Choroid plexus epithelial cell (primary cell): ENCODE measurements at places on chromosomes 6 and 20.

DNA sequence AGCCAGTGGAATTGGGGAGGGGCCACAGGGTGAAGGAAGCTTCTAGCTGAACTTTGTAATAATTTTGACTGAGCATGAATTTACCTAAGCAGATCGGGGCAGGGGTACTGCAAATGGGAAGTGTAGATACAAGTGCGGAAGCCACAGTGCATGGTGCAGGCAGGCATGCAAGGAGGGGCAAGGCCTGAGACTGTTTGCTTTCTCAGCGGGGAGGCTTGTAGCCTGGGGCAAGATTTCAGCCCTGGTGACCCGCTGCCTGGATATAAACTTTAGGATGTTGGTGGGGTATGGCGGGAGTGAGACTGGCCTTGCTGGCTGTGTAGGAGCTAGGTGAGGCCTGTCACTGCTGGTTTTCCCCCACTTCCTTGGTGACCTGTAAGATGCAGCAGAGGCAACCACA lies 266.4 kb upstream of the PREP start:
- DNase-seq = no peak

GRCh38 chr20:25314497-25315417 lies 66.9 kb downstream of the PYGB start:
- DNase-seq = no peak

- no peak for DNase-seq
Measured at GRCh38 chr6:50353603-50354002, 303.9 kb upstream of the DEFB112 start.

DNA sequence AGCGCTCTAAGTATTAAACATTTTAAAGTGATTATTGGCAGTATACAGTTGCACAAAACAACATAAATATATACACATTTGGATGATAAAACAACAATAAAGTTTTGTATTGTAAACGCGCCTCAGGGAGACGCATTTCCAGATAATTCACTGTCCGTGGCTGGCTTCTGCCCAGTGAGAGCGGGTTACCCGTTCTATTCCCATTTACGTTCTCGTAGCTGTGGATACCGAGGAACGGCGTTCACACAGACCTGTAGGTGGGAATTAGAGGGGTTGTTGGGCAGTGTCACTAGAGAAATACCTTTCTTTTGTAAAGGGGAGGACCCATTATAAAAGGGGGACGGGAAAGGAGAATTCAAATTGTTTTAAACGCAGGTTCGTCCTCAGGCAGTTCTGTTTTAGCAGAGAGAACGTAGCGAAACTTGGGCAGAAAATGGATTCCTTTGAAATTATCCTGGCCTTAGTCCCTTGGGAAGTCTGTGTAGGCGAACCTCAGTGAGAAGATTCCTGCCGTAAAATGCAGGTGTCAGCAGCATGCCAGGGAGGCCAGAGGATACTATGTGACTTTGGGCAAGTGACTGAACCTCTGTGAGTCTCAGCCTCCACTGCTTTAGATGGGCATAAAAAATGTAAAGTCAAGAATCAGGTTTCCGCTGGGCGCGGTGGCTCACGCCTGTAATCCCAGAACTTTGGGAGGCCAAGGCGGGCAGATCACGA lies 756 bp downstream of the MTG2 start:
- no peak for DNase-seq

DNA sequence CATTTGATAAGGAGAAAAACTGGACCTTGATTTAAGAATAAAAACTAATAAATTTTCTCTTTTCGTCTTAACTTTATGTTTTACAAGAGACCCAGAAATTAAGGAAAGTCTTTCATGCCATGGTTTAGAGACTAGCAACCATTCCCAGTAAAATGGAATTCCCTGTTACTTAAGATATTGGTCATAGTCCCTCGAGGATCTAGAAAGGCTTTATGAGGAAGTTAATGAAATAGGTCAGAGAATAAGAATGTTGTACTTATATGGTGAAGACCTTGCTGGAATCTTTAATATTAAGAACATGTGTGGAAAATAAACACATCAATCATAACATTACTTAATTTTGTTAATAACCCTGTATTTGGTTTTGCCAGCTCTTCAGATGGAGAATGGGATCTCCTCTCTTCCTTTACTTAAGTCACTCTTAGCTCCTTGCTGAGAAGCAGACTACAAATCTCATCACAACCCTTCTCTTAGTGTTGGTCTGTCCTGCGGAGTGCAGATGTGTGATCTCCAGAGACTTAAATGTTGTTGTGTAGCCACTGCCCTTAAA lies 382.9 kb downstream of the QKI start:
- DNase-seq = no peak

- DNase-seq = no peak
Measured at GRCh38 chr20:62637110-62637509, 5.2 kb upstream of the SLCO4A1 start.

- no peak for DNase-seq
Measured at GRCh38 chr6:133802861-133803260, 86.1 kb upstream of the TCF21 start.

GRCh38 chr6:119241540-119242309 lies 107.8 kb downstream of the MAN1A1 start:
- no peak for DNase-seq

GRCh38 chr20:53949319-53949839 lies 121.0 kb downstream of the BCAS1 start:
- DNase-seq = peak; percentile 82

- DNase-seq = no peak
Measured at GRCh38 chr20:11521476-11522365, 396.0 kb upstream of the BTBD3 start.

- peak; percentile 80 for DNase-seq
Measured at GRCh38 chr20:16368645-16369292, 204.5 kb downstream of the KIF16B start.

GRCh38 chr6:47134476-47135189 lies 92.5 kb upstream of the ADGRF1 start:
- DNase-seq = peak; percentile 97

- peak; percentile 86 for DNase-seq
Measured at GRCh38 chr20:37902504-37903313, at the start of gene VSTM2L. TSS of gene VSTM2L (plus strand) at chr20:37903127. CDS start at chr20:37903351, 224 bp downstream.

- peak; percentile 59 for DNase-seq
Measured at GRCh38 chr20:20452254-20452676, 84.4 kb downstream of the INSM1 start.

DNA sequence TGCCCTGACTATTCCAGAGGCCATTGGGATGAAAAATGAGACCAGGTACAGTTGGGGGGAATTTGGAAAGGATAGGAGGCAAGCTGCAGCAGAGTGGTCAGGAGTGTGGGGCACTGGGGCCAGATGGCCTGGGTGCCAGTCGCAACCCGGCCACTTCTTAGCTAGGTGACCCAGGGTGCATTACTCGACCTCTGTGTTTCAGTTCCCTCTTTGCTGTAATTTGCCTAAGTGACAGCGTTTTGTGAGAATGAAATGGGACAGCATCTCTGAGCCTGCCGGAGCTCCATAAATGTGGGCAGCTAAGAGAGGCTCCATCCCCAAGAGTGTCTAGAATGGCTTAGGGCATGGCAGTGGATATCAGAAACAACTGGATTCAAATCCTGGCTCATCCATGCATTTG lies 13.9 kb downstream of the LRFN2 start:
- DNase-seq = no peak

DNA sequence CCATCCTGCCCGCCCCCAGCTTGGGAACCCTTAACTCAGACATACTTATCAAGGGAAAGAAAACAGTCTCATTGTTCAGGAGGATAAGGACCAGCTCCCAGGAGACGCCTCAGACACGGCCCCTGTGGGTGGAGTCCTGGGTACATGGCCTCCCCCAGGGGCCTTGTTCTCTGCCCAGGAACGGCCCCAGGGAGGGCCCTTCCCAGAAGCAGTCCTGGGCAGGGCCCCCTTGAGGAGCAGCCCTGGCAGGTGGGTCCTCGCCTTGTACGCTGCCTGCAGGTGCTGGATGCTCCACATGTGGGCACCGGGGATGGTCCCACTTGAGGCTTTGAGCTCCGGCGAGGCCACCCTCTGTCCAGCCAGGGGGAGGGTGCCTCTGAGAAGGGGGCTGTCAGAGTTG lies 4.5 kb upstream of the GATA5 start:
- no peak for DNase-seq

GRCh38 chr20:37564388-37565133 lies 36.9 kb upstream of the BLCAP start:
- peak; percentile 31 for DNase-seq

GRCh38 chr20:47672166-47672565 lies 113.1 kb downstream of the SULF2 start:
- no peak for DNase-seq

DNA sequence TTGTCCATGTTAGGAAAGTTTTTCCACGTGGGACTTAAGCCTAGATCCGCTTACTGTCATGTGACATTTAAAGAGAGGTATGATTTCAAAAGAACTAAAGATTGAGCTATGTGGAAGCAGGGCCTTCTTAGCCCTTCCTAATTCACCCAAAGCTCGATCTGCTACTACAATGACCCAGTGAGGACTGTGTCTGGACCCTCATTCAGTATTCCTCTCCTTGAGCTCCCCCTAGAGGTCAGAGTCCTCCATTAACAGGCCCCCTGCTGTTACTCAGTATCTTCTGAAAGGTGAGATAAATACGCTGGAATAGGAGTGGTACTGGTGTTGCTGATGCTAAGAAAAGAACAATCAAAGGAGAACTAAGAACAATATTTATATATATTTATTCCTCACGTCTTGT lies 414.0 kb downstream of the GJA1 start:
- DNase-seq = peak; percentile 86
